ENCODE measurements at places on chromosomes 2 and 18.

DNA sequence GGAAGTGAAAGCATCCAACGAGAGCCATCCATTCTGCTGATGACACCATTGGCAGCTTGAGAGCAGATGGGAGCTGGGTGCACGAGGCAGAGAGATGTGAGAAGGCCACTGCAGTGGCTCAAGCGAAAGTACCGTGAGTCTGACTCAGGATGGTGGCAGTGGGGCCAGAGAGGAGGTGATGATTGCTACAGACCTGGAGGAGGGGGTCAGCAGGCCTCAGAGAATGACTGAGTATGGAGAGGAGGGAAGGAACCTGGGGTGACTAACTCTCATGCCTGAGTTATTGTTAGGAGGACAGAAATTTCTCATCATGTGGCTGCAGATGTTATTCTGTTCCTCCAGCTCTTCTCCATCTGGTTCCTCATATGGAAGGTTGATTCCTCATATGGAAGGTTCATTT lies 8.8 kb upstream of the ZBTB7C start:
- no peak for DNase-seq

GRCh38 chr2:163119966-163120365 lies 281.4 kb upstream of the KCNH7 start:
- no peak for DNase-seq

DNA sequence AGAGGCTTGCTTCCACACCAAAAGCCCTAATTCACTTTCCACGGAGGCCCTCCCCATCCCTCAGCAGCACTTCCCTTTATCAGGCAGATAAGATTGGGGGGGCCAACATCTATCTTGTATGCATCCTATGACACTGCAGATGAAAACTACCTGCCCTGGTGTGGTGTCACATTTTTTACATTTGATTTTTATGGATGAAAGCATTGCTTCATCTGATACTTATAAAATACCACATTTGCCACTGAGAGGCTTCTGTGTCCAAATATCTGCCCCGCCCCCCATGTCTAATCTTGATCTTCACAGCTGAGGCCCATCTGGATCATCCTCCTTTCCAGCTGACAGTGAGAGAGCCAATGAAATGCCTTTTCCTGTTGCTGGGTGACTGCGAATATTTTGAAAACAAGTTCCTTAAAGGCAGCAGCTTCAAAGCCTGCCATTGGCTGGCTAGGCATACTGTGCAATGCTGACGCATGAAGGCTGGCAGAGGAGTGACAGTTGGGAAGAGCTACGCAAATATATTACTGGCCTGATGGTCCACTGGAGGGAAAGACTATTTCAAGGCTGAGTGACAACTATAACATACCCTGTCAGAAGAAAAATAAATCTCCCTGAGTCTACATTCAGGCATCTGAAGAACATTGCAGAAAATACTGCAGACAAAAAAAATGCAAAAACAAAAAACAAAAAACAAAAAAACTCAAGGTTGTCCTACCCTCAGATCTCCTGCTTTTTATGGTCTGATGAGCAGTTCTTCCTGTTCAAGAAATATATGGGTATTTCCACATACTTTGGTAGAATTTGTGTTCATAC lies 318.7 kb downstream of the PDE11A start:
- no peak for DNase-seq

GRCh38 chr2:112593736-112594135 lies 9.3 kb downstream of the CHCHD5 start:
- DNase-seq, result no peak

Measured in activated CD4-positive, alpha-beta T cell treated with anti-CD3 and anti-CD28 coated beads for 4 hours (primary cell).